AG20443 (cell line): ENCODE measurements at places on chromosomes 3 and 15.

- peak; percentile 34 for DNase-seq
These were observed 26.7 kb downstream of the KCNMB2 start for GRCh38 chr3:178562947-178563232.

DNA sequence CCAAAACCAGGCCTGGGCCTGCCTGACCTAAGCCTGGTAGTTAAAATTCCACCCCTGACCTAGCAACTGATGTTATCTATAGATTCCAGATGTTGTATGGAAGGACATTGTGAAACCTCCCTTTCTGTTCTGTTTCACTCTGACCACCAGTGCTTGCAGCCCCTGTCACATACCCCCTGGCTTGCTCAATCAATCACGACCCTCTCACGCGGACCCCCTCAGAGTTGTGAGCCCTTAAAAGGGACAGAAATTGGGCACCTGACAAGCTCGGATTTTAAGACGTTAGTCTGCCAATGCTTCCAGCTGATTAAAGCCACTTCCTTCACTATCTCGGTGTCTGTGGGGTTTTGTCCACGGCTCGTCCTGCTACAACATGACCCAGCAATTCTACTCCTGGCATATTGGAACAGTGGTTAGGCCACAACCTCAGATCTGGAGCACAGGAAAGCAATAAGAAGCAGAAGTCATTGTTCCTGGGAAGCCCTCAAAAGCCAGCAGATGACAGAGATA is 36.7 kb upstream of the LHFPL4 start:
- DNase-seq: no peak

DNA sequence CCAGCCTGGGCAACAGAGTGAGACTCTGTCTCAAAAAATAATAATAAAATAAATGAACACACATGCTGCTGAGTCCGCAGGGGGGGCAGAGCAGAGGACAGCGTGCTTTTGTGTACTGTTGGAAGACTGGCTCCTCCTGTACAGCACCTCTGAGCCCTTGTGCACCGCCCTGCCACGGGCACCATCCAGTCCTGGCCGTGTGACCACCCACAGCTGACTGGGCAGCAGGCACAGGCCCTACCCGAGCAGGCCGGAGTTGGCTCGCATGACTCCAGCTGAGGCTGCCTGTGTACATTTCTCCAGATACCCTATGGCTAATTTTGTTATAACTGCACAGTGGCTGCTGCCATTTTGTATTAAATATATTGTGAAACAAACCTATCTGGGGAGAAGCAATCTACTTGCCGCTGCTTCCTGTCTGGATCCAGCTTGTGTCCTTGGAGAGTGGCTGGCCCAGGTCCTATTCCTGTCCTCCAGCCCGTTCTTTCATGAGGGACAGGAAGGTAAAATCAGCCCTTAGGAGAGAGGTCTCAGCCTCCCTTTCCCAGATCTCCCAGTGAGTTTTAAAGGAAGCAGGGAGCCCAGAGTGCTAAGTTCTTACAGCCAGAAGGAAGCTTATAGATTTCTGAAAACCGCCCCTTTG is 14.6 kb downstream of the IVD start:
- no peak for DNase-seq

GRCh38 chr15:51162865-51163762 is 68.4 kb upstream of the TNFAIP8L3 start:
- DNase-seq: peak; percentile 90

GRCh38 chr3:146148468-146148931 is 12.5 kb downstream of the PLOD2 start:
- no peak for DNase-seq

DNA sequence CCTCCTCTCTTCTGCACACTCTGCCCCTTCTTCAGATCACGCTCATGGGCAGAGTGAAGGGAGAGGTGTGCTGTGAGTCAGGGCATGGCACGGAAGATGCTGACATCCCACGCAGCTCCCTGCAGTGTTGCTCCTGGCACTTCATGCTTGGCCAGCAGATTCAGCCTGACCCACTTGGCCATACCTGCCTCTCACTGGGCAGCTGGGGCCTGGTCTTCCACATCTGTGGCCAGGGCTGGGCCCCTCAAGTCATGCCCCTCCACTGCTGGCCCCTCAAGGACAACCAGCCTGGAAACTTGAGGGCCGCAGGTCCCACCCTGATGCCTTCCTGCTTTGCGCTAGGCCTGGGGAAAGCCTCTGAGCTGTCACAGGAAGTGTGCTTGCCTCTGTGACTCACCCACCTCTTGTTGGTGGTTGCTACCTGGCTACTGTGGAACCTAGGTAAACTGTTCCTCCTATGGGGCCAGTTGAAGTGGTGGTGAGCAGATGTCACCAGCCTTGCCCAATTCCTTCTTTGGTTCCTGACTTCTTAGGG is 48.7 kb downstream of the BSN start:
- DNase-seq: no peak

GRCh38 chr15:33152502-33153109 is 41.9 kb downstream of the FMN1 start:
- no peak for DNase-seq

- DNase-seq: no peak
These were observed 18.7 kb downstream of the TRPM1 start for GRCh38 chr15:31082771-31083369.

DNA sequence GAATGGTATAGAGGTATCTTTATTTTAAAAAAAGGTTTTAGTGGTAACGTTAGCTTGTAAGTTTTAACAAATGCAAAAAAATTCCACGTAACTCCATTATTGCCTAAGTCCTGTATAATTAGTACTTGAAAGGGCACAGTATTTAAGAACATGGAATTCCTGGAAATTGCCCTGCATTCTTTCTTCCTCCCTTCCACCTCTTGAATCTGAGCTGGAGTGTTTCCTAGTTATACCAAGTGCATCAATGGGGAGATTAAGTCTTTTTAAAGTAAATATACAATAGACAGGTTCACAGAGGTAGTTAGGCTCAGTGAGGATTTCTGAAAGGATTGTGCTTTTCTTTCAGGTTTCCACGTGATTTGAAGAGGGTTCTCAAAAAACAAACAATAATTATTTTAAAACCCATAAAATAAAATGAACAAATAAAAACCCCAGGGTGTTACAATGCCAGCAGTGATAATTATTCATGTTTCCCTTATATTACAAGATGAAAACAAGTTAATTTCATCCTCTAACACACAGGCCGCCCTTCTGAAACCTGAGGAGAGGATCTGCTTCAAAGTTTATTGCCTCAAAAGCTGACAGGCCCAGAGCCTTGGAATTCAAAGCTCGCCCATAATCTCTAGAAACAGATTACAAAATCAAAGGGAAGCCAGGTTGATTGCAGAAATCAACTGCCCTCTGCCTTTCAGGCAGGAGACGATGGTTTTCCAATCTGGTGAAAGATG is 128.8 kb upstream of the LMOD3 start:
- no peak for DNase-seq

DNA sequence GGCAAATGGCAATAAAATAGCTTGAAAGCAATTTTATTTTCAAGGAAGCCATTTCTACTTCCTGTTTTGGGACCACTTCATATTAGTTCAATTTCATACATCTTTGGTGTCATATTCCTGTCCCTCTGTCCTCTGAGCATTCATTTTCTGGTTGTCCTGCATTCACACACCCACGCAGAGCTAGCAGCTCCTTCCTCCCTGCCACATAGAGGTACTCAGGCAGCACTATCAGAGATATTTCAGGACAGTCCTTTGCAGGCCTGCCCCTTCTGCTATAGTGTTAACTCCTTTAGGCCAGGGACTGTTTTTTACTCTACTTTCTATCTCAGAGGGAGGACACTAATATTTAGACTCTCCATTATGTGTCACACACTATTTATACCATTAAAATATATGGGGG is 132.0 kb downstream of the ECT2 start:
- DNase-seq: no peak
